COR-L47 (cell line): ENCODE measurements at places on chromosomes 2 and 18.

DNA sequence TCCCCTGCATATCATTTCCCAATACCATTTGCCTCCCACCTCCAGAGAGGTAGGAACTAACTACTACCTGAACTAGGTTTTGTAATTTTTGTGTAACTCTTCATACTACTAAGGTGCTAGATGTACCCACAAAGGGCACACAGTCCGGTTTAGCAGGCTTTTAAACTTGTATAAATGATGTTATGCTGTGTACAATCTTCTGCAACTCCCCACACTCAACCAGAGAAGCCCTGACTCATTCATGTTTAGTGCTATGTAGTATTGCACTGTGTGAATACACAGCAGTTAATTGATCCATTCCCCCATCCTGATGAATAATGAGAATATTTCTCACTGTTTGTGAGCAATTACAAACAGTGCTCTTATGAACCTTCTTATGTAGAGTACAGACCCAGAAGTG, 285.6 kb downstream of the SMAD2 start:
- no peak for DNase-seq

- DNase-seq, result peak; percentile 8
Observed at GRCh38 chr2:11466307-11467128, 557 bp upstream of the E2F6 start.

DNA sequence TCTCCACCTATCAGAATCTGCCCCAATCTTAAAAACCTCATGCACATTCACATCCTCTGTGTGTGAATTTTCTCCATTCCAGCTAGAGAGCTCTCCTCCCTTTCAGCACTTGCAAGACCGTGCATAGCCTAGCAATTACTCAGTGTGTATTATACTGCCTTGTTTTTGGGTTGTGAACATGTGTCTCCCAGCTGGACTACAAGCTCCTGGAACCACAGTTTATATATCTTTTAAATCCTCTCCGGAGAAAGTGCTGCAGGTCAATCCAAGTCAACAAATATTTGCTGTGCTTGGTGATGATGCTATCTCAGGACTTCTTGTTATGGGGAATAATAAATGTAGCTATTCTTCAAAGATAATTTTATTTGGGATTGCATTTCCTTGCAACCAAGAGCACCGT, 58.2 kb upstream of the MEX3C start:
- no peak for DNase-seq

- no peak for DNase-seq
Observed at GRCh38 chr2:10772868-10773215, 39.7 kb downstream of the PDIA6 start.

GRCh38 chr18:39799006-39799405, 2156.0 kb upstream of the PIK3C3 start:
- peak; percentile 60 for DNase-seq

GRCh38 chr2:219331560-219332213, 857 bp downstream of the RESP18 start:
- no peak for DNase-seq

- DNase-seq, result no peak
Observed at GRCh38 chr18:53990485-53990884, 234.0 kb downstream of the MBD2 start.

- DNase-seq, result no peak
Observed at GRCh38 chr18:50151926-50152325, 43.0 kb downstream of the MYO5B start.

DNA sequence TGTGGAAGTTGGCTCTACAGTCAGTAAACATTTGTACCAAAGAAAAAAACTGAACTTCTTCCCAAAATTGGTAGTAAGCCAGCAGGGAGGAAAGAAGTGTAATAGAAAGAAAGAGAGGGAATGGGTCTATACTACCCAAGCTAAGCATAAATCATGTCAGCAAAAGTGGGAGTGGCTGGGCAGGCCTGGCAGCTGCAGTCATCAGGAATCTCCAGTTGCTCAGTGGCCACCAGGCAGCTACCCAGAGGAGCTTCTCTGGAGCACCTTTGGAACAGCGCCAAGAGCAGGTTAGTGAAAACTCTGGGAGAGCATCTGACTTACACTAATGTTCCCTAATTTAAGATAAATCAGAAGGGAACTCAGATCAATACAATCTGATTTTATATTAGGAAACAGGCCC, 14.3 kb downstream of the FRZB start:
- DNase-seq, result peak; percentile 41

GRCh38 chr2:200624026-200624425, 38.2 kb downstream of the AOX1 start:
- DNase-seq, result no peak

DNA sequence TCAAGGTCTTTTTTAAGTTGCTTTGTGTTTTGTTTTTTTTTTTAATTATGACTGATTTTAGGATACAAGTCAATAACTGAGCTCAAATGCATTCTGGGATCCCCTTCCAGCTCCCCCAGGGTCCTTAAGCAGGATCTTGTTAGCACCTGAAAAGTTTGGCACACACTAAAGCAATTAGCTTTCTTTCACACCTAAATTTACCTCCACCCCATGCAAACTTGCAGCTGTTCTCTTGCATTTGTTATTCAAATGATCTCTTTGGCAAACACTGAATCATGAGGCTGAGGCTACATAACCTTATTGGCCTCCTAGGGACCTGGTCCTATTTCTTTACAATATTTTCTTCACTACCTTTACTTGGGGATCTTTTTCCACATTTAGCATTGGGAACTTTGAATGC, 2026.1 kb upstream of the CELF4 start:
- DNase-seq, result peak; percentile 91

DNA sequence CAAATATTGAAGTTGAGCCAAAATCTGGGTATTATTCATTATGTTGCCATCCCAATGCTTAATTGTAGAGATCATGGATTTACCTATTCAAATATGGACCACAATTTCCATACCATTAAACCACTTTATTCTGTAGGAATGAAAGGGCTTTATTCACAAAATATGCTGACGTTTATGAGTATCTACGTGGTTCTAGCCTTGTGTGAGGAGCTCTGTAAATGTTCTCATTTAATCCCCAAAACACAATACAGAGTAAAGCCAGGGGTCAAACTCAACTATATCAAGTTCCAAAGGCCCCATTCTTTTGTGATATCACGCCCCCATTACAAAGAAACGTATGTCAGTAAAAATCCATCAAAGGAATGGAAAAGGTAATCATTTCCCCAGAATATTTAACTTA, 61.9 kb downstream of the ANTXR1 start:
- no peak for DNase-seq

DNA sequence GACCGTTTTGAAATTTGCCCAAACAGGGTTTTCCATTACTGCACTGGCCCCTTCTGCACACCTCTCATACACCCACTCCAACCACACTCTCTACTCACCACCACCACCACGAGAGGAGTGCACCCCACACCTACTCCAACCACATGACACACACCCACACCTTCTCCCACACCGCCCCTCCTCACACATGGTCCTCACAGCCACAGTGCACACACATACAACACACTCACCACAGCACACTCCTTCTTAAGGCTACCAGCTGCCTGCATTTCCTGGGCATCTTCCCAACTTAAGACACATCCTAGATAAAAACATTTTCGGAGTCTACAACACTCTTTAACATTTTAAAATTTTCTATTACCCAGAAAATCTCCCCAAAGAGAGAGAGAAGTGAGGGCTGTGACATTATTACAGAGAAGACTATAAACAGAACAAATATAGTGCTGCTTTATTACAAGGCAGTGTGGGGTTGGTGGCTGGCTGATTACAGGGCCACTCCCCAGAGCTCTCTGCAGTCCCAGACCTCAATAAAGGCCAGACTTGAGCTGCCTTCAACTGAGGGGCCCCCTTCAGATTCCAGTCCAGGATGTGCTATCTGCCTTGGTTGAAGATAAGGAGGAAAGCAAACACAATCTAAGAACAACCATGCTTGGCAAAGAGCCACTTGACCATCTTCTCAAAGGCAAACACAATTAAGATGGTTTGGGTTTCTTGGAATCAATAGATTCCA, 36.1 kb downstream of the NHEJ1 start:
- DNase-seq, result no peak
